GM23338 (cell line): ENCODE measurements at places on chromosomes 6 and 20. TPM values are rescaled to one million over a fixed set of nuclear protein-coding genes. Genes with fewer than 3 reads are reported as not detected.

NOX3 gene
- not detected in 2 replicates for polyA plus RNA-seq

SMOC2 gene
- 3.5 and 4.3 TPM in 2 replicates for polyA plus RNA-seq

LRFN2 gene
- 0.29 and 0.83 TPM in 2 replicates for polyA plus RNA-seq

FAM209B gene
- 0.68 and 1.1 TPM in 2 replicates for polyA plus RNA-seq

SLC35F1 gene
- polyA plus RNA-seq, result 3.0 and 3.4 TPM in 2 replicates

MYMX gene
- polyA plus RNA-seq, result 5.2 and 7.1 TPM in 2 replicates

ABCF1 gene
- polyA plus RNA-seq, result 244 and 279 TPM in 2 replicates

SAMHD1 gene
- polyA plus RNA-seq, result 19.5 and 21.9 TPM in 2 replicates

SALL4 gene
- 122 and 123 TPM in 2 replicates for polyA plus RNA-seq

OR12D3 gene
- polyA plus RNA-seq, result not detected in 2 replicates

GATA5 gene
- polyA plus RNA-seq, result 0.31 and 0.60 TPM in 2 replicates

TTLL9 gene
- not detected in 2 replicates for polyA plus RNA-seq

SPTLC3 gene
- 0.66 and 0.73 TPM in 2 replicates for polyA plus RNA-seq

DLL1 gene
- 2.2 and 2.6 TPM in 2 replicates for polyA plus RNA-seq

KHDC1L gene
- not detected in 2 replicates for polyA plus RNA-seq

SRMS gene
- 0.23 TPM in 1 of 2 replicates, not detected in the other for polyA plus RNA-seq

DNA sequence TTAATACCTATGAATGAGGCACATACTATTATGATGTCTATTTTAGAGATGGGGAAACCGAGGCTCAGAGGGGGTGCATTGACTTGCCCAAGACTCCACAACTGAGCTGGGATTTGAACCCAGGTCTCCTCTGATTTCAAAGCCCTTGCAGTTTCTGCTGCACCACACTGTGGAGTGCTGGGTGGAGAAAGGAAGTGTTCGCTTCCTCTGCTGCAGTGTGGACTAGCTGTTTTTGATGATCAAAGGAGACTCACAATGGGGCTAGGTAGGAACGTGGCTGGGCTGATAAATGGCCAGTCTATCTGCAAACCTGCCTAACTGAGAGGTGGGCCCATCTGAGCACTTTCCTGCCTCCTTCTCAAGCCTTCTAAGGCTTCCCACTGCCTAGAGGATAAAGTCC, 87.2 kb downstream of the CD40 start:
- DNase-seq, result no peak

DNA sequence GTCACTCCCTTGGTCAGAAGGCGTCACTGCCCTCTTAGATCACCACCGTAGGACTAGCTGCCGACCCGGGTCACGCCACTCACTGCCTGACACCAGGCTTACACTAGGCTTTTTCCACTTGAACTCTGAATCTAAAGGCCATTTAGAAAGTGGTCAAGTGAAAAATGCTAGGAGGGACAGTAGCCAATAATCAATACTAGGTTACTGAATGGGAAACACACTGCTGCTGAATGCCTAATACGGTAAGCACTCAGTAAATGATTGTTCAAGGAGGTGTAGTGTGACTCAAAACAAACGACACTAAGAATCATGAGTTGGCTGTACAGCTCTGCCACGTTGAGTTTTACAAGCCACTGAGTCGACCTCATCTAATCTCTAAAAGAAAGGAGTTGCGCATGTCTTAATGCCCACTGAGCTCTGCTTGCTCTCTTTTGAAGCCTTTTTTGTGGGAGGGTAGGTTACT, 760 bp upstream of the IBTK start:
- peak; percentile 4 for DNase-seq

DNA sequence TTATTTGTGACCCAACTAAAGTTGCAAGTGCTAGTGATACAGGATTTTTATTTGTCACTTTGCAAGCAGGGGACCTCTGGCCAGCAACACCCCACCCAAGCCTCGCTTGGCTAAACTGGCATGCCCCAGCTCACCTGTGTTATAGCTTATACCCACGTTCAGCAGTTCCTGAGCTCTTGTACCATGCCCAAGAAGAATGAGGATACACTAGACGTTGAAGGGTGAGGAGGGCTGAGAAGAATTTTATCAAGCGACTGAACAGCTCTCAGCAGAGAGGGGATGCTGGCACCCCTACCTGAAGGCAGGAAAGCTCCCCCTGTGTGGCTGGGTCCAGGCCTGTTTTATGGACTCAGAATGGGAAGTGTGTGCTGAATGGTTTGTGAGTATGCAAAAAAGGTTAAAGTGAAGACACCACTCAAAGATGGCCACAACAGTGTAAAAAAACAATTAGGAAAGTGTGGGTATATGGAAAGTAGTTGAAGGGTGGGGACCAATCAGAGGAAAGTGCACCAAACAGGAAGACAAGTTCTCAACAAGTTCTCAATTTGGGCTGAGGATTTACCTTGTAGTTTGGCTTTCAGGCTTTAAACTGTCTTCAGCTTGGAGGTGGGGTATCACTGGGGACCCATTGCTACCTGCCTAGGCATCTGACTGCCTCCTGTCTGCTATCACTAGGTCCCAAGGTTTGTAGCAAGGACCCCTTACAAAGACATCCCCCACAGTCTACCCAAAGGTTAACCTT, 15.0 kb downstream of the BTN2A1 start:
- no peak for DNase-seq

DNA sequence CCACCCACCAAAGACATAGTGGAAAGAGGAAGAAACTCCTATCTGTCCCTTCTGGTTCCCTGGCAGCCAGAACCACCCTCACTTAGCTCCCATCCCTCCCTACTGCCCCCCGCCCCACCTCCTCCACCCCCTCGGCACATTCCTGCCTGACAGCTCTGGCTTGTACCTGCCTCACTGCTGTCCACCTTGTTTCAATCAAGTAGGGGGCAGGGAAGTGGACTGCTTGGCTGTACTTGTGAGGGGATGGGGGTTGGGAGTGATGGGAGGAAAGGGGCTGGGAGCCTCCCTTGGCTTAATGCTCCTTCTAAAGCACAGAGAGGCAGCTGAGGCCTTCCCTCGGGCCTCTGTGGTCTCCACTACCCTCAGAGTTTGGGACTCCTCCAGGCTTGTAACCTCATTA, 22.1 kb upstream of the ZNF76 start:
- no peak for DNase-seq

GRCh38 chr6:106747139-106747538, 117.8 kb downstream of the QRSL1 start:
- no peak for DNase-seq

- DNase-seq, result peak; percentile 70
Measured at GRCh38 chr6:136113736-136114173, 136.4 kb downstream of the MTFR2 start.

GRCh38 chr6:138229072-138229471, 10.8 kb upstream of the PBOV1 start:
- DNase-seq, result no peak

DNA sequence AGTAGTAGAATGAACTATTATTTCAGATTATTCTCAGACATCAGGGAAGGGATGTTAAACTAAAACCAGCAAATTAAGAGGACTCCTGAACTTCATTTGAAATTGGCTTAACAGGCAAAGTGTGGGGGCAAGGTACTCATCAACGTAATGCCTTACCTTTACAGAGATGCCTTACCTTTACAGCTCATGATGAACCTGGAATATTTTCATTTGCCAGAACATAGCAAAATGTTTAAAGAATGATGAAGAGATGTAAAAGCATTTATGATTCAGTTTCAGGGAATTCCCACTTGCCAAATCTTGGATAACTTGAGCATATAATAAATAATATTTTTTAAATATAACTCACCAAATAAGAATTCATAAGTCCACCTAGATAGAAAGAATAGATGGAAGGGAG, 207.5 kb downstream of the TINAG start:
- no peak for DNase-seq

DNA sequence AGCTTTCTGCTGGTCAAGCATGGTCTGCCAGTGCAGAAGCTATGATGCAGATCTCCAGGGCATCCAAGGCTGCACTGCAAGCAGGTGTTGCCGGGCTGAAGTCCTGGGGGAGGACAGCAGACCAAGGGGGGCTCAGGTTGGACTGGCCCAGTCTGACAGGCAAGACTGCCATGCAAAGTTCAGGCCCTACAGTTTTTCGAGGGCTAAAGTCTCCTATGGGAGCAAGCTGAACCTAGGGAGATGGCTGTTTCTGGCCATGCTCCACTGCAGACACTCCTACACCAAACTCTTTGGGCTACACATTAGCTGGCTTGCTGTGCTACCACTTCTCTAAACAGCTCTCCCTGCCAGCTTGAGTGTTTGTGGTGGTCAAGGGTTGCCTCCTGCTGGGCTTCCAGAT, 130.0 kb upstream of the SYNCRIP start:
- no peak for DNase-seq

GRCh38 chr6:2940010-2940850, 31.1 kb downstream of the SERPINB6 start:
- no peak for DNase-seq

DNA sequence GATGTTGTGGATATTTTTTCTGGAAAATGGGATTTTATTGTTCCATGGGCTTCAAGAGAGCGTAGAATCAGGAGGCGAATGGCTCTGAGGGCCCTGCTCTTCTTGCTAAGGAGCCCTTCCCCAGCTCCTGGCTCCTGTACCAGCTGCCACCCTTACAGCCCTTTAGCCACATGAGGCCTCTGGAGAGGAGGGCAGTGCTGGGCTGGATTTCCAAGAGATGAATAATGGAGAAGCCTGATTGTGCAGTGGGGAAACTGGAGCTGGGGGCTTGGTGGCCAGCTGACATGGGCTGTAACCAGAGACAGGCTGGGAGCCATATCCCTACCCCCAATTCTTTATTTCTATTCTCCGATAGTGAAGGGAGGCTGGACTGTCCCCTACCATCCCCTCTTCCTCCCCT, 9.2 kb downstream of the LRRC73 start:
- DNase-seq, result no peak

- DNase-seq, result no peak
Measured at GRCh38 chr20:60215816-60216730, 257.9 kb downstream of the CDH26 start.

DNA sequence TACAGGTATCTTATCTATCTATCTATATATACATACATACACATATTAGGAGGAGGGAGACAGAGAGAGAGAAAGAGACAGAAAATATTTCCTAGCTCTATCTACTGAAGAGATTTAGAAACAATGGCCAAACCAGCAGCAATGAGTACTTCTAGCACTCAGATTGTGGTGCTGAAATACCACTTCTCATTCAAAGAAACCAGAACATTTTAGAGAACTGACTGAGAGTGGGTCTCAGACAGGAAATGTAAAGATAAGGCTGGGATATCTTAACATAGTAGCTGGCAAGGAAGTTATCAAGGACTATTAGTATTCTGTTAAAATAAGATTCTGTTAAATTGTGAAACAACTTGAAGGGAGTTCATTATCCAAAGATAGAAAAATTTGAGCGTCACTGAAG, 57.0 kb downstream of the DNAAF9 start:
- DNase-seq, result no peak

GRCh38 chr20:55561259-55561658, 444.1 kb downstream of the CBLN4 start:
- DNase-seq, result no peak

DNA sequence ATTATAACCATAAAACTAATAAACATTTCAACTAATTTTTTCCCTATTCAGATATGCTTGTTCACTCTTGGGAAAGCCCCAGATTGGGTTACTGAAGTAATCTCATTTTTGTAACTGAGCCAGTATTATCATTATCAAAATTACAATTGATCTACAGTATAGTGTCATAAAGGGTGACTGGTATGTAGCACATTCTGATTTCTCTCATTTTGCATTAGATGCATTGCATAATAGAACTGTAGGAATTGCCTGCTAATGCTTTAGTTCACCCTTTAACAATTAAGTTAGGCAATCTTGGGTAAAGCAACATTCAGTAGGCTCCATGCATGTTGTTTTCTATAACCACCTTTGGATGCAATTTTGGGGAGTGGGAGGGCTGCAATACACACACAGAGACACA, 150.8 kb upstream of the FLRT3 start:
- no peak for DNase-seq

DNA sequence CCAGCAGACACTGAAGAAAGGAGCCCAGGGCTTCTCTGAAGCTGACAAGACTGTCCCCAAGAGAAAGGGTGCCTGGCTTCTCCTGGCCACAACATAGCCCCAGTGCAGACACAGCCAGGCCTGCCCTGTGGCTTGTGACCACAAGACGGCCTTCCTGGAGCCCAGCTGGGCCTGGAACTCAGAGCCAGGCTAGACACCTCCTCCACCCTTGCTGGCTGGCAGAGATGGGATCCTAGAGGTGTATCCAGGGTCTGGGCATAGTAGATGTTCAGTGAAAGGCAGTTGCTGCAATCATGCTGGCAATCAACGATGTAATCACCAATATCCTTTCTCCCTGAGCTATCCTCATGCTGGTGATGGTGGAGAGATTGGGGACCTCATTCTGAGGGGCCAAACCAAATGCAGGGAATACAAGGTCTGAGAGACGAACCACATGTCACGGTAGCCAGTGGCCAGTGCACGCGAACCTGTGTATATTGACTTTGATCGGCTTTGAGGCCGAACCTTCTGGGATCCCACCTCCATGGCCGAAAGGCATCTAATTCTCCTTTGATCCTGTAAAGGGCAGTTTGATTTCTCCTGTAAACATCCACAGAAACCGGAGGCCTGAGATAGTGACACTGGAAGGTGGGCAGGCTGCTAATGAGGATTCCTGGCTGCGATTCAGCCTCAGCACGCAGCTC, 115.2 kb downstream of the PSMB1 start:
- DNase-seq, result no peak

GRCh38 chr20:53884859-53885541, 185.4 kb downstream of the BCAS1 start:
- no peak for DNase-seq

DNA sequence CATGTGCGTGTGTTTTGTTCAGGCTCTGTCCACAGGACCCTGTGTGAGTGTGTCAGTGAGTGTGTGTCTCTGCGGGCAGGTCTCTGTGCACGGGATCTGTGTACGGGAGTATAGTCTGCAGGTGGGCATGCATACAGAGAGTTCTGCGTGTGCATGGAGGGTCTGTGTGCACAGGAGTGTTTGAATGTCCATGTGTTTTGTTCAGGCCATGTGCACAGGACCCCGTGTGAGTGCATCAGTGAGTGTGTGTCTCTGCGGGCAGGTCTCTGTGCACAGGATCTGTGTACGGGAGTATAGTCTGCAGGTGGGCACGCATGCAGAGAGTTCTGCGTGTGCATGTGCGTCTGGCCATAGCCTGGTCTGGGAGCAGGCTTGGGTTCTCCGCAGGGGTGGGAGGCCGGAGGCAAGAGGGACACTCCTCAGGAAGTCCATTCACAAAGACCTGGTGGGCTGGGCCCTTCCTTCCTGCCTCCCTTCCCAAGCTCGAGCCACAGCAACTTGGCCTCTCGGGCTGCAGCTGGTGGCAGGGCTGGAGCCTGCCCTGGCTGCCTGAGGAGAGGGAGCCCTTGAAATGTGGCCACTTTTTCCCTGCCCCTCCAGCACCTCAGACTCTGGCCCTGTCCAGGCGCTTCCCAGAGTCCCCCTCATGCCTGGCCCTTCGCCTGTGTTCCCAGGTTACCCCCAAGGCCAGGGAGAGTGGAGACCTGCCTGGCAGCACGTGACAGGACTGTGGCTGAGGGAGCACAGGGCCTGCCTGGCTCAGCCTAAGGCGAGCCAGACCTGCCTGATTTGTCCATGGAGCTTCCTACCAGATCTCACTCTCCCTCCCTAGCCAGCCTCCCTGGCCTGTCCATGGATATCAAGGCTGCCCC, 6.8 kb downstream of the HSPA12B start:
- DNase-seq, result peak; percentile 35

- DNase-seq, result no peak
Measured at GRCh38 chr6:53032849-53033248, 32.4 kb upstream of the FBXO9 start.

- no peak for DNase-seq
Measured at GRCh38 chr6:161001421-161001820, 9.9 kb downstream of the MAP3K4 start.
